Hypothalamus (tissue), 51 donors: ENCODE measurements at places on chromosomes 5 and 9.

GRCh38 chr5:180535573-180535972 is 41.4 kb downstream of the CNOT6 start:
- DNase-seq: no peak

DNA sequence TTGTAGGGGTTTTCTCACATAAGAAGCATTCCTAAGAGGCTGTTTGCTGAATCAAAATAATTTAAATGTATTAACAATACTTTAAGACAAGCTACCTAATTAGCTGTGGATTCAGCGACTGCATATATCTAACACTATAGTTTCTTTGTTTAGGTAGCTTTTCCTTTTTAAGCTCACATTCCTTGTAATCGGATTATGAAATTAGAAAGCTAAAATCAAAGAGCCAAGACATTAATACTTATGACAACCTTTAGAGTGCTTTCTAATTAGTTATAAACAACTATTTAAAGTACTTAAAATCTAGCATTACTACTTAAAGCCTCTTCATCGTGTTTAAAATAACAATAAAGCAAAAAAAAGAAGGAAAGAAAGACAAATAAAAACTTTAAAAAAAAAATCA is 137.3 kb upstream of the RETREG1 start:
- no peak for DNase-seq

DNA sequence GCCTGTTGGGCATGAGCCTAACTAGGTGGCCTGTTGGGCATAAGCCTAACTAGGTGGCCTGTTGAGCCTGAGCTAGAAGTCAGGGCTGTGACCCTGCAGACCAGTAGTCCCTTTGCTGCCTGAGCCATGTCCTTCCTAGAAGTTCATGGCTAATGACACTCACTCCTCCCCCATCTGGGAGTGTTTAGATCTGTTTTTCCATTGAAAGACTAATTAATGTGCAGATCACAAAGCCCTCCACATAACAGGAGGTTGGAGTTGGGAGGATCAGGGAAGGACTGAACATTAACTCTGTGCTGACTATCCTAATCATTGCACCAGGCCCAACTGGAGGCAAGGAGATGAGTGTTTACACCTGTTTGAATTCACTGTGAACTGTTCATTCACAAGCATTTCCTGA is 27.6 kb downstream of the SLC25A48 start:
- DNase-seq: no peak

DNA sequence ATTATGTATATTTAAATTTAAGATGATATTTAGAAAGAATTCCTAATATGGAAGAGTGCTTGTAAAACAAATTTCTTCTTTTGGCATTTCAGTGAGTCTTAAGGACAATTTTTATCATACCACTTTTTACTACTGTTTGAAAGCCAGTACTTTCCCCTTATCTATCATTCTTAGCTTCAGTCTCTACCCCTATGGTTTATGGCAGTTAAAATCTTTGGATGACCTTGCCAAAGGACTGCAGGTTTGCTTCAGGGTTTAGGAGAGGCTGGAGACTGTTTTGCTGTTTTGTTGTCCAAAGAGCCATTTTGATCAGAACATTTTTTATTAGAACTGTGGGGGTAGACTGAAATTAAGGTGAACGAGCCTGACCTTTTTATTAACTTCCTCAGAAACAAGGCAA is 30.8 kb downstream of the SLC38A9 start:
- no peak for DNase-seq

- DNase-seq: no peak
Measured at GRCh38 chr5:95923918-95924544, 37.6 kb downstream of the ELL2 start.

DNA sequence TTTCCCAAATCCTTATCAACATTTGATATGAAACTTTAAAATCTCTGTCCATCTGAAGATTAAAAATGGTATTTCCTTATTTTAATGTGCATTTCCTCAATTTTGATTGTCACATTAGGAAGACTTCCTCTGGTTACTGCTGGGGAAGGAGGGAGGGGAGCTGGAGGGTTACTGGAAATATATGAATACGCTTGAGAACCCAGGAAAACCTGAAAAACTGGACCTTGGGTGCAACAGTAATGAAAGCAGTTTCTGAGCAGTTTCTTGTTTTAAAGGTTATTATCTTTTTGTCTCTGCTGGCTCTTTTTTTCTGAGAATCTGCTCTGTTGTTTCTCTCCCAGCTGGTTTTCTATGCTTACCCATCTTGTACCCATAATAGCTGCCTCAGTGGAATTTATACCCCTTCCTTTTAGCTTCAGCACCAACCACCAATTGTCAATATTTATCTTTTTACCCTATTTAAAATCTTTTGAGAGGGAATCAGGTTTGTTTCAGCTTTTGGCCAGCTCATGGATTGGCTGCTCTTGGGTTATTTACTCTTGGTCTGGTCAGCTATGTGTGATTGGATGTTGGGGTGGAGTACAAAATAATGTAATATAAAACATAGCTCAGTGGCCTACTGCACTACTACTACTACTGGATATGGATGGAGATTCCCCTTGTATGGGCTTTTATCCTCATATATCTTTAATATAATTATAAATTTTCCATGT is 67.4 kb downstream of the UNC13B start:
- DNase-seq: no peak

DNA sequence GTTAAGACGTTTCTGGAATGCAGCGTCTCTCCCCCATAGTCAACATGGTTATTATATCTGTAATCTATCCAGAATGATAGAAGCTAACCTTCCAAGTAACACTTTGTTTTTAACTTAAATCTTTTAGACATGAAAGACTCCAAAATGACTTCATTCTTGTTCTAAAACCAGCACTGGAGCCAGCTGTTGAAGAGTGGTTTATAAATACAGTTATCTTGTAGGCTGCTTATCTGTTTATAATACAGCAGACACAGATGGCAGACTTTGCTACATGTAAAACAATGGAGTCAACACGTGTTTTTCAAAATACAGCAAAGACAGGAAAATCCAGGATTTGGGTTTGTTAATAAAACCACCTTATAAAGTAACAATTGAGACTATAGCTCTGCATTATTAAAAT is 48.8 kb upstream of the RETREG1 start:
- DNase-seq: no peak

- DNase-seq: no peak
Measured at GRCh38 chr9:113656771-113657670, 193.5 kb downstream of the RGS3 start.

DNA sequence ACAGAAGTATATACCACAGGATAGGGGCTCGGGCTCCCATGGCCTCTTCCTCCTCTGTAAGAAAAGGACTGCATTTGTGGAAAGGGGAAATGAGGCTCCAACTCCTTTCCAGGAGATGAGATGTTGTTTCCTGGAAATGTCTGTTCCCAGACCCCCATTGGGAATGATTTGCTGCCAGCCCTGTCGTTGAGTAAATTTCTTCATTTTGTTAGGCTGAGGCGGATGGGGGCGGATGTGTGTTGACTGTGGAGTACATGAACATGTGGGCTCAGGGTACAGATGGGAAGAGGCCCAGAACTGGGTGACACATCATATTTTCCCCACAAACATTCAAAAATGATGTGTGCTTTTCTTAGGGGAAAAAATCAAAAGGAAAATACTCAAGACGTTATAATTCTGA is 28.8 kb upstream of the TNFAIP8 start:
- DNase-seq: no peak

DNA sequence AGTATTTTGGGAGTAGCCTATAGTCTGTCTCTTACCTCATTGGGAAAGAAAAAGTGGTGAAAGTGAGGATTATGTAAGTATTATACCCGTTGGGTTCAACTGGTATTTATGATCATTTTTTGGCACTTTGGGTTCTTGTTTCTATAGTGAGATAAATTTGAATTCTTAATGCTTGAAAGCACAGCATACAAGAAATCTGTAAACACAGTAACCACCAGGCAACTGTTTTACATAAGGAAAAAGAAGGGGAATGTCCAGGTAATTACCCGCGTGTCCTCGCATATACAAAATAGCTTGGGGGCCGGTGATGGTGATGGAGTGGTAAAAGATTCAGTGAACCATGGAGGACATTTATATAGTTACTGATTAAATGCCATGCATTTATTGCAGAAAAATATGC is 60.5 kb downstream of the BASP1 start:
- no peak for DNase-seq

- no peak for DNase-seq
Measured at GRCh38 chr5:83564069-83564749, 92.7 kb downstream of the VCAN start.

GRCh38 chr5:10563110-10563944 is 543 bp upstream of the ANKRD33B start:
- DNase-seq: no peak

- no peak for DNase-seq
Measured at GRCh38 chr5:176366232-176366894, 1.1 kb downstream of the ARL10 start.

GRCh38 chr5:176529116-176529740 is 8.0 kb downstream of the RNF44 start:
- no peak for DNase-seq

DNA sequence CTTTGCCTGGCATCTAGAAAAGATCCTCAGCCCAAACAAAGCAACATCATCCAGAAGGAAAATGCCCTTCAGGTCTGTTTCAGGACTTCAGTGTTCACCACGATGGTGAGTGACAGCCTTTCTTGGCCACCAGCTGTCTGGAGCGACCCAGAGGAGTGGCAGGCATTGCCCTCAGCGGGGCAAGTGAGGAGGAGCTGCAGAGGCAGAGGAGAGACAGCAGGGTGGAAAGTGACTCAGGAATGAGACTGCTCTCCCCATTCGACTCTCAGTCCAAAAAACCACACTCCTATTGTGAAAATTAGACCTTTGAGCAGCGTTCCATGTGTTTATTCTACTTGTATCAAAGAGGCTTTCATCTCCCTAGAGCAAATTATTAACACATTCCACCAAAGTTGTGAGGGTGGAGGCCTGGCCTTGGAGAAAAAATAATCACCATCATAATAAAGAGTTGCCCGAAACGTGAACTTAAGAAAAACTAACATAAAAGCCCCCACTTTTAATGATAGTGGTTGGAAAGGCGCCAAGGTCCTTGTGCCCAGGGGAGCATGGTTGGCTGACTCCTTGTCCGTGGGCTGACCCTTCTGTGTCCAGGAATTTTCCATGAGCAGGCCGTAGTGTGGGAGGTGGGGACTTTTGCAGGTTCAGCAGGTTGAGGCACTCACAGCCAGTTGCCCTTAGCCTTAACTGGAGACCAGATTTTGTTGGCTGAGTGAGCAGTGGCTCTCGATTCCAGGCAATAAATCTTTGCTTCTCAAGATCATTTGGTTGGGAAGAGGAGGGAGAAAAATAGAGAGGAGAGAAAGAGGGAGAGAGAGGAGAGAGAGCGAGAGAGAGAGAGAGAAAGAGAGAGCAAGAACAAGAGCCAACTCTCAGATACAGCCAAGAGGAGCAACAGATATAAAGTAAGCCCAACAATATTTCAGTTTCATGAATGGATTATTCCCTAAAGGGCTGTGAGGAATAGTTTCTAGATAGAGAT is 125.9 kb upstream of the ANKRD55 start:
- DNase-seq: no peak

GRCh38 chr5:7886849-7887475 is 18.0 kb downstream of the MTRR start:
- DNase-seq: no peak
